IMR-90 (cell line): ENCODE measurements at places on chromosomes 2 and 18. TPM values are rescaled to one million over a fixed set of nuclear protein-coding genes. Genes with fewer than 3 reads are reported as not detected.

DNA sequence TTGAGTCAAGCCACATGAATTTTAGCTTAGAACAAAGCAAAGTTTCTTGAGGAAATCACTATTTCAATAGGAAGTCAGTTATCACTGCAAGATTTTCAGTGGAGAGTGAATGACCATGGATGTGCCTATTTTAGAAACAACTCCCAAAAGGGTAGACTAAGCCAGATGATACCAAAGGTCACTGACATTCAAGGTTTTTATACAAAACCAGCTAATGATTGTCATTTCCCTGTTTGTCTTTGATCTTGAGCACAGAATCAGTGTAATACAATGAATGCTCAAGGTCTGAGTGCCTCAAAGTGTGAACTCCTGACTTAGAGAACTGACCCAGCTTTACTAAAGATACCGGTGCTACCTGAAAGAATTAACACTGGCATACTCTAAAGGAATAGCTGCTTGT is 60.5 kb downstream of the CDH2 start:
- H3K4me1 ChIP-seq = peaks cover 6% of the 10 kb centered on the region; the same call in 1 of the 2 replicates
- no peak for DNase-seq
- H3K27ac ChIP-seq = no peak overlapping the region
- H3K27me3 ChIP-seq = no peaks in the 10 kb centered on the region
- H3K36me3 ChIP-seq = no peaks in the 10 kb centered on the region

GRCh38 chr18:45713239-45713638 is 10.7 kb upstream of the SLC14A1 start:
- no peaks in the 10 kb centered on the region for H3K27me3 ChIP-seq
- H3K27ac ChIP-seq = no peak overlapping the region
- DNase-seq = no peak
- peaks cover 6% of the 10 kb centered on the region for H3K4me1 ChIP-seq
- H3K4me3 ChIP-seq = no peak overlapping the region

DNA sequence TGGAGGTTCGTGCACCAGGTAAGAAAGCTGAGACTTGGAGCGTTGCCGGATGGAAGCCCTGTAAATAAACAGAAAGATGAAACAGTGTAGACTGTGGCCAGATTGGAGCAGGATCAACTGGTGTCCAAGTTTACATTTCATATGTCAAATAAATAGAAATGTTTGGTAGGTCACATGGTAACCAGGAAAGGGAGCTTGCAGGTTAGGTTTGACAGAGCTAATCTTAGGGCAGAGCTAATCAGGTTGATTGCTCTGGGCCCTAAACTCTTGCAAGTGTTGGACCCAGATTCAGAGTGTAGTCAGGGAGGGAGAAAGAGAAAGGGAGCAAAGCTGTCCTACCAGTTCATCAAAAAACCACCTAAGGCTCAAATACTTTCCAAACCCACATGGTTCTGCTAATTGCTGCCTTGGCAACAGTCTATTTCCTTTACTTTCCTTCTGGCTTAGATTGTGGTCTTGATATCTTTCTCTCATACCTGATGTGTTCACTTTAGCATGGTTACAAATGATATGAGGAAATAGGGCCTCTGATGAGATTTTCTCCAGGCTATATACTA is 63.2 kb downstream of the G6PC2 start:
- no peaks in the 10 kb centered on the region for H3K36me3 ChIP-seq
- no peak overlapping the region for H3K27ac ChIP-seq
- H3K4me1 ChIP-seq = no peaks in the 10 kb centered on the region
- no peak overlapping the region for H3K4me3 ChIP-seq
- no peaks in the 10 kb centered on the region for H3K27me3 ChIP-seq

GRCh38 chr2:148461876-148462275 is 182.7 kb upstream of the EPC2 start:
- H3K4me1 ChIP-seq = no peaks in the 10 kb centered on the region
- H3K36me3 ChIP-seq = peaks cover 6% of the 10 kb centered on the region
- no peak overlapping the region for H3K27ac ChIP-seq
- no peak for DNase-seq
- no peak overlapping the region for H3K4me3 ChIP-seq
- no peaks in the 10 kb centered on the region for H3K27me3 ChIP-seq

GRCh38 chr2:40270372-40270771 is 181.5 kb downstream of the SLC8A1 start:
- no peak overlapping the region for H3K4me3 ChIP-seq
- peaks cover 6% of the 10 kb centered on the region for H3K4me1 ChIP-seq
- no peaks in the 10 kb centered on the region for H3K36me3 ChIP-seq
- H3K27ac ChIP-seq = no peak overlapping the region
- DNase-seq = no peak
- H3K27me3 ChIP-seq = no peaks in the 10 kb centered on the region

PLEK gene
- total RNA-seq = under 0.01 TPM in 1 of 2 replicates, not detected in the other

DNA sequence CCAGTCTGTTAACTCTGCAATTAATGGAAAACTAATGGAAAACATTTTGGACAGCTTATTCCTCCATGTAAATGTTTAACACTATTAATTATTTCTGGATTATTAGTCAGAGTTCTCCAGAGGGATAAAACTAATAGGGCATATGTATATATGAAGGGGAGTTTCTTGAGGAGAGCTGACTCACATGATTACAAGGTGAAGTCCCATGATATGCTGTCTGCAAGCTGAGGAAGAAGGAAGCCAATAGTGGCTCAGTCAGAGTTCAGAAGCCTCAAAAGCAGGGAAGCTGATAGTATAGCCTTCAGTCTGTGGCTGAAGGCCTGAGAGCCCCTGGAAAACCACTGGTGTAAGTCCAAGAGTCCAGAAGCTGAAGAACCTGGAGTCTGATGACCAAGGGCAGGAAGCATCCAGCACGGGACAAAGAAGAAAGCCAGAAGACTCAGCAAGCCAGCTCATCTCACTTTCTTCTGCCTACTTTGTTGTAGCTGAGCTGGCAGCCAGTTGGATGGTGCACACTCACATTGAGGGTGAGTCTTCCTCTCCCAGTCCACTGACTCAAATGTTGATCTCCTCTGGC is 136.0 kb downstream of the PTH2R start:
- no peak overlapping the region for H3K4me3 ChIP-seq
- no peak overlapping the region for H3K27ac ChIP-seq
- H3K27me3 ChIP-seq = no peaks in the 10 kb centered on the region
- H3K4me1 ChIP-seq = no peaks in the 10 kb centered on the region
- no peaks in the 10 kb centered on the region for H3K36me3 ChIP-seq

DNA sequence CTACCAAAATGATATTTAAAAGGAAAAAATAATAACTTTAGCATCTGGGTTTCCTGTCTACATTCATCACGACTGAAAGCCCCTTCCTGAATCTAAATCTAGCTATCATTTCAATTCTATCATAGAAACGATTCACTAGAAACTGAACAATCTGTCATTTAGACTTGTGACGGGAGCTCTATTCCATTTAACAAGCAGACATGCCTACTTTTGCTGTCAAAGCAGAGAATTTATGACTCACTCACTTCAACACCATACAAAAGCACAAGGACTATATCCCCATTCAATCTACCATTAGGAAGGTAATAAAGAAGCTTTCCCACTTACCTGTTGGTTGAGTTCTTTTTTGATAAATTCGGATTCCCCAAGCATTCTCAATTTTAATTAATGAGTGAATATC is 1072.3 kb downstream of the LRP1B start:
- H3K4me3 ChIP-seq = no peak overlapping the region
- H3K4me1 ChIP-seq = peaks cover 2% of the 10 kb centered on the region; the same call in 1 of the 2 replicates
- no peaks in the 10 kb centered on the region for H3K27me3 ChIP-seq
- no peak for DNase-seq
- no peak overlapping the region for H3K27ac ChIP-seq

MCM6 gene
- 29.6 and 36.7 TPM in 2 replicates for total RNA-seq

GRCh38 chr2:182228073-182228473 is 198.8 kb downstream of the PDE1A start:
- H3K4me1 ChIP-seq = peaks cover under 1% of the 10 kb centered on the region; the same call in 1 of the 2 replicates
- H3K36me3 ChIP-seq = no peaks in the 10 kb centered on the region
- H3K27me3 ChIP-seq = no peaks in the 10 kb centered on the region
- no peak for DNase-seq
- H3K27ac ChIP-seq = no peak overlapping the region
